ENCODE measurements at places on chromosomes 12 and 14.
A peak's percentile ranks its signal among the peaks of the same experiment; 100 is the strongest.

- peak; percentile 97 for DNase-seq
These were observed 110.4 kb downstream of the ZFP36L1 start for GRCh38 chr14:68682166-68683103.

GRCh38 chr12:115004470-115005146 is 320.6 kb upstream of the TBX3 start:
- no peak for DNase-seq

GRCh38 chr12:62720661-62721330 is 214.2 kb downstream of the PPM1H start:
- no peak for DNase-seq

DNA sequence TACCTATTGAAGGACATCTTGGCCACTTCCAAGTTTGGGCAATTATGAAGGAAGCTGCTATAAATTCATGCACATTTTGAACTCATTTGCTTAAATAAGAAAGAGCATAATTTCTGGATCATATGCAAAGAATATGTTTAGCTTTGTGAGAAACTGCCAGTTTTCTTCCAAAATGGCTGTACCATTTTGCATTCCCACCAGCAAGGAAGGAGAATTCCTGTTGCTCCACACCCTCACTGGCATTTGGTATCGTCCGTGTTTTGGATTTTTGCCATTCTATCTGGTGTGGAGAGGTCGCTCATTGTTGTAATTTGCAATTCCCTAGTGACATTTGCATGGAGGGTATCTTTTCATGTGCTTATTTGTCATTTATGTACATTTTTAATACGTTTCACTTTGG is 339.3 kb downstream of the DAD1 start:
- DNase-seq = no peak

- DNase-seq = no peak
These were observed 817 bp upstream of the IPO8 start for GRCh38 chr12:30696486-30696885.

DNA sequence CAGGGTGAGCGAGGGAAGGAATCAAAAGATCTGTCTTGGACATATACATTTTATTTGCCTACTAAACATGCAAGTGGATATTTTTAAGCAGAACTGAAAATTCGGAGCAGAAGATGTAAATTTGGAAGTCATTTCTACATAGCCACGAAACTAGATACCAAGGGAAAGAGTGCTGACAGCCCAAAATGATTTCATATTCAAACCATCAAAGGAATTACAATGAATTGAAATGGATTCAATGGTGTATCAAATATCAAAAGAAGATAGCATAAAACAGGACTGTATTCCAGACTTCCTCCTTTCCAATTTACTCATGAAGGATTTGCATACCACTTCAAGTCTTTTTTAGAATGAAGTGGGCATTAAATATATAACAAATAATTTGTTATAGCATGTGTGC is 313.5 kb upstream of the KITLG start:
- DNase-seq = no peak

GRCh38 chr12:87388376-87388775 is 640.8 kb downstream of the C12orf50 start:
- no peak for DNase-seq

GRCh38 chr12:53950789-53951576 is 3.7 kb upstream of the HOXC12 start:
- no peak for DNase-seq

DNA sequence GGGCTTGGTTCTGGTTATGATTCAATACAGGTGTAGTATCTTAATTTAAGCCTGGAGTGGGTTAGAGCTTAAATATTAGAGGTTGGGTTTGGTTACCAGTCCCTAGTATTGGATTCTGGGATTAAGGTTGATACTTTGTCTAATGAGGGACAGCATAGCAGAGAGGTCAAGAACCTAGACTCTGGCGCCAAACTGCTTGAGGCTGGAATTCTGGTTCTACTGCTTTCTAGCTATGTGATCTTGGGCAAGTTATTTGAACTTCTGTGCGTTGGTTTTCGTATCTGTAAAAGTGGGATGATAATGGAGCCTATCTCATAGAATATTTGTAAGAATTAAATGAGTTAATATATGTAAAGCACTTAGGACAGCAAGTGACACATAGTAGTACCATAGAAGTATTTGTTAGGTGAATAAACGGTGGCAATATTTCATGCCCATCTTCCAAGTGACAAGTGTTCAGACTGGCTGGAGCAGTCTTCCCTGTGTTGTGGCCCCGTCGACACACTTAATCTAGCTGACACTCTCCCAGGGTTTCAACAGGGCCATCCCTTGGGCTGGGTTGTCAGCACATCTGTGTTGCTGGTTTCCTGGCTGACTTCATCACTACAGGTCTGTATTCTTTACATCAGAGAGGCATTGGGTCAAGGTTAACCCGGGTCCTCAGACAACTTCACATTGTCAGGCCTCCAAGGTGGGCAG is 3.0 kb downstream of the ENDOU start:
- DNase-seq = no peak

DNA sequence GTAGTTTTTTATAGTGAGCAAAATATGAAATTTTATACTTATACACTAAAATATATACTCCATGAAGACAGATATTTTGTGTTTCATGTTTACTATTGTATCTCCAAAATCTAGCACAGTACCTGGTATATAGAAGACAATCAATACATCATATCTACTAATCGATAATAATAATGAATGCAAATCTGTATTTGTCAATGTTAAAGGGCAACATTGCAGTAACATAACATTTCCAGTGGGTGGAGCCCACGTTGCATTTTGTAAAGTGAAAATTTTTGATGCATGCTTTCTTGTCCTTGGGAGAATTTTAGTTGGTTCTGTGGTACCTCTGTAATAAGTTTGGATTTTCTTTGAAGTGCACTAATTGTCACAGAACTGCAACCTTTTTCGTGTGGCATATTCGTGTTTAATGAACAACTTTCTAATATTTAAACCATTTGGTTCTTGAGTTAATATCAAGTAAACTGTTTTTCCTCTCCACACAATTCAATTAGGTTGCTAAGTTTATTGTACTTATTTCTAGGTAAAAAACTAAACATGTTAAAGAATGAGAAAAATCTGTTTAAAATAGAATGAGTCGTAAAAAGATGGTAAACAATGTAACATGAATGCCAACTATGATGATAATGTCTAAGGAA is 47.4 kb downstream of the AVPR1A start:
- DNase-seq = no peak

- no peak for DNase-seq
These were observed 240.8 kb upstream of the LHX5 start for GRCh38 chr12:113712481-113712880.

DNA sequence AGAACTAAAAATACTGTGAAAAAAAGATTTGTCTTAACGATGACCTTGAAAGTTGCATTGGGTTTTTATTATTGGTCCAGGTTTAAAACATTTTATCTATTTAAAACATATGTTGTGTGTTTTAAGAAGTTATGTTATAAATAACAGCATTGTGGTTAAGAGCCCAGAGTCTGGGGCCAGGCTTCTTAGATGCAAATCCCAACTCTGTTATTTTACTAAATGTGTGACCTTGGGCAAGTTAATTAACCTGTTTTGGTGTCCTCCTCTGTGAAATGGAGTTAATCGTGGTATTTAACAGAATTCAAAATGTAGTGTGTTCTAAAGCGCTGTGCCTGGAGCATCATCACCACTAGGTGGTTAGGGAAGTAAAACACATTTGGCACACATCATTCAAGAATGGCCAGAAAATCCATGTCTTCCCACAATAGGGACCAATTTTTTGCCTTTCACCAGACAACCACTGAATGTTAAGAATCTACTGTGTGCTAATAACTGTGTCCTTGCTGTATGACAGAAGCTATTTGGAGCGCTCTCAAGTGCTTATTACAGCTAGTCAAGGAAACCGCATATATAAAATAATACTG is 133.3 kb downstream of the MON2 start:
- no peak for DNase-seq

DNA sequence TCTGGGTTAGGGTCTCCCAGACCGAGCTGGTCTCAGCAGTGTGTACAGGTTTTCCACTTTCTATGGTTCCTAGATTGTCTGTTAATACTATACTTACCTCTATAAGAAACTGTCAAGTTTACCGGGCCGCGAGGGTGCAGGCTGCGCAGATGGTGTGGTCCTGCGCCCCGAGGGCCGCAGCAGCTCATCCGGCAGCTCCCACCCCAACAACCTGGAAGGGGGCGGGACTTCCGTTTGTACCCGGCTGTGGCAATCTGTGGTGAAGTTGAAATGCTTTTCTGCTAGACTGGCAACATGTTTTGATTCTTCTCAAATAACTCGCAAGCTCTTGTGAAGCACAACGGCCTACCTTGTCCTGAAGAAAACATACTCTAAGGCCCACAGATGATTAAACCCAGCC is at the start of gene CLEC9A:
TSS of gene CLEC9A (plus strand) at position 237 of the 400 bp plus-strand sequence. CDS start 22,006 bp downstream, outside the sequence.
- no peak for DNase-seq

GRCh38 chr14:50785457-50786063 is 45.4 kb downstream of the NIN start:
- DNase-seq = no peak

- DNase-seq = no peak
These were observed 6.5 kb upstream of the OR4E1 start for GRCh38 chr14:21680072-21680471.

DNA sequence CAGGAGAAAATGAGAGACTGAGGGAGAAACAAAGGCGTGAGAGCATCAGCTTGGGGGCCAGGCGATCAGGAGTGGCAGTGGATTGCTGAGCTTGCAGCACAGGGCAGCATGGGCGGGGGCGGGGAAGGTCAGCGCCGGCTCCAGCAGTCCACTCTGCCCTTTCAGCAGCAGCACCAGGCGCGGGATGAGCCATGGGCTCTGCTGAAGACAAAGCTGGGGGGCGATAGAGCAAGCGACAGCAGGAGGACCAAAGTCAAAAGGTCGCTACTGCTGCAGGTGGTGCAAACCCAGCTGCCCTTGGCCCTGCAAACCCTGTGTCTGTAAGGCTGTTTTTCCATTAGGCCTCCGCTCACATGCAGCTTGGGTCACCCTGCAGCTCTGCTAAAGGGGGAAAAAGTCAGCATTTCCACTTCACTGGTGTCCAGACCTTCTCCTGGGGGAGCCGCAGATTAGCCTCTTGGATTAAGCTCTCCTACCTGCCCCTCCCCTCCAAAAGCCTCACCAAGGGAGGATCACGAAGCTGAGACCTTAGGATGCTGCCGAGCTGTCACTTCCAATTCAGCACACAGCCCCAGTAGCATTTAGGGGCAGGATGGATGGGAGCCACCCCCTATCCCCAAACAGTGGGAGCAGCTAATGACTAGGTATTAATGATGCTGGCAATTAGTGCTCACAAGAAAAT is 204.8 kb downstream of the DPF3 start:
- DNase-seq = no peak

GRCh38 chr14:102980409-102980810 is 57.9 kb downstream of the AMN start:
- peak; percentile 23 for DNase-seq

DNA sequence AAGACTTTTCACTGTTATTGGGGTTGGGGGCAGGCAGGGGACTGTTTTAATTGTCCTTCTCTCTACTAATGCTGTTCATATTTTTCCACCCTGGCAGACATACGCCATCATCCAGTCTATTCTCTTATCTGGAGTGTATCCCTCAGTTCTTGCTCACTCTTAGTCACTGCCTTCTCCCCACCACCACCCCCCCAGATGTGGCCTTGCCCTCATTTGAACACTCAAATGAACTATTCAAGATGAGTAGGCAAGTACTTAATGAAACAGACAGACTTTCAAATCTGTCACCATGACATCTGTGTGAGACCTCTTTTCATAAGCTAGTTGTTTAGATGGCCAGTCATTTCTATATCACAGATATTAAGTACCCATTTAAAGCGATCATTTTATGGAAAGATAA is 10.1 kb downstream of the NUDT4 start:
- DNase-seq = no peak

DNA sequence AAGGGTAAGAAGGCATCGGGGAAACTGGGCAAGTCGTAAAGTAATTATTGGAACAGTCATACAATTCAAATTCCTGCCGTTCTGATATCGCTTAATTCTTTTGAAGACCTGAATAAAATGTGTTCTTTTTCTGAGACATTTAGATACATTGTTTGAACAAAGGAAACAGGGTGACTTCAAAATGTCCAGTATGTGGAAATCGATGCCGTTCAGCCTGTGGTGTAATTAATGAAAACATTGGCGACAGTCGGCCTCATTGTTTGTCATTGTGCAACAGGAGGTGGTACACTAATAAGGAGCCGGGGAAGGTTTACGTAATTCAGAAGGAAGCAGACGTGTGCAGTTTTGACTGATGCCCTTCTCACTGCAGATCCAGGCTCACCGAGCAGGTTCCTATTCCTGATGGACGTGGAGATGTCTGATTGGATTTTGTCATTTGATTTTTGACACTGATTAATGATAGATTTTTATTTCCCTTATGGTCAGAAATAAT is 92.7 kb downstream of the BORCS5 start:
- DNase-seq = no peak

- no peak for DNase-seq
These were observed 12.2 kb upstream of the RHOJ start for GRCh38 chr14:63192085-63192484.

DNA sequence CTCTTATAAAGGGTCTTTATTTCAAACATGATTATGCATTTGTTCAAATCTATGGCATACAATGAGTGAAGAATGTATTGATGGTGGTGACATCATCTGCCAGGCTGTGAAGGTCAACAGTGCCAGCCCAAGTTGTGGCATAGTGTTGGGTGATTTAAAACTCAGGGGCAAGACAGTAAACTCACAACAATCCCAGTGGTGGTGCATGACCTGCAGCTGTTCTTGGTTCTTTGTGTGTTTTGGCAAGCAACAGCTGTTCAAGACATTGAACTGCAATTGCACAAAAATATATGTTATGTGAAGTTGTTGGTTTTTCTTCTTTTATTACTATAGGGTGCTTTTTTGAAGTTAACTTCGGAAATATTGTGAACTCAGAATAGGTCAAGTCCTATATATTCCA is 851.6 kb downstream of the NRXN3 start:
- no peak for DNase-seq

- DNase-seq = no peak
These were observed 270.7 kb upstream of the DIO3 start for GRCh38 chr14:101290611-101291010.

GRCh38 chr14:64238631-64239030 is 55.5 kb downstream of the ESR2 start:
- DNase-seq = no peak

- no peak for DNase-seq
These were observed 135.3 kb downstream of the PAPOLA start for GRCh38 chr14:96637521-96637920.

DNA sequence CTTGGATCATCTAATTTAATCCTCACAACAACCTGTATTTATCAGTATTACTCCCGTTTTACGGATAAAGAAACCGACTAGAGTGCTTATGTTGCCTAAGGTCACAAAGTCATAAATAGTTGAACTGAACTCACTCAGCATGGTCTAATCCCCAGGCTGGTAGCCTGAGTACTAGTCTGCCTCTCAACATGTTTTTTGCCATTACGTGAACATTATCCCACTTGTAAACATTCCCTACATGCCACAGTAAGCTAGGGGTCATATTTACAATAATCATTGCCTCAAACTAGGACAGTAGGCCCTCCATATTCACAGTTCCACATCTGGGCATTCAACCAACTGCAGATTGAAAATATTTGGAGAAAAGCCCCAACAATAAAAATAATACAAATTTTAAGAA is 12.1 kb downstream of the SNRPF start:
- DNase-seq = no peak

GRCh38 chr12:76091246-76091754 is 6.8 kb upstream of the NAP1L1 start:
- DNase-seq = no peak

GRCh38 chr12:5388581-5389535 is 43.0 kb upstream of the NTF3 start:
- peak; percentile 8 for DNase-seq

GRCh38 chr12:75489613-75490210 is 9.2 kb downstream of the GLIPR1 start:
- DNase-seq = no peak

GRCh38 chr14:24612196-24612595 is 2.7 kb upstream of the GZMH start:
- no peak for DNase-seq

All from AG09309 (cell line).